ENCODE measurements at places on chromosomes 5 and 9. TPM values are rescaled to one million over a fixed set of nuclear protein-coding genes. Genes with fewer than 3 reads are reported as not detected.

Gene ZNF367
- 1.3 TPM for total RNA-seq

- no peak overlapping the region for H3K4me3 ChIP-seq
- H3K27ac ChIP-seq, result no peak overlapping the region
- no peaks in the 10 kb centered on the region for H3K27me3 ChIP-seq
- no peaks in the 10 kb centered on the region for H3K36me3 ChIP-seq
Observed at GRCh38 chr5:143054480-143054941, 284.3 kb downstream of the ARHGAP26 start.

Gene KCNIP1
- total RNA-seq, result not detected

Gene FBP2
- 0.49 TPM for total RNA-seq
